ENCODE measurements at places on chromosomes 16 and 17.

DNA sequence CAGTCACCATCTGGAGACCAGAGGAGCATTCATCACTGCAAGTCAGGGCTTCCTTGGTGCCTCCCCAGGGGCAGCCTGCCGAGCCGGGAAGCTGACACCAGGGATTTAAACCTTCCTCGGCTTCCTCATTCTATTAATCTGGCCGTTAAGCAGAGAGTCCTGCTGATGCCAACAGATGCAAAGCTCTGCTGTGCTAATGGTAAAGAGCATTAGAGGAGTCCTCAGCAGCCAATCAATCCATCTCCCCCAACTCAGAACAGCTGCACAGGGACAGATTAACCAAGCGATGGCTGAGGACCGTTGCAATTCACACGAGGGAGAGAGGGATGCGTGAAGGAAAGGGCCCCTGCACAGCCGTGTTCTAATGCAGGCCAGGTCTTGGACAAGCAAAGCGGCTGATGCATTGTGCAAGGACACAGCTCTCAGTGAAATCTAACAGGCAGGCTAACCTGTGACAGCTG lies 116.6 kb downstream of the XYLT1 start:
- DNase-seq, result no peak

DNA sequence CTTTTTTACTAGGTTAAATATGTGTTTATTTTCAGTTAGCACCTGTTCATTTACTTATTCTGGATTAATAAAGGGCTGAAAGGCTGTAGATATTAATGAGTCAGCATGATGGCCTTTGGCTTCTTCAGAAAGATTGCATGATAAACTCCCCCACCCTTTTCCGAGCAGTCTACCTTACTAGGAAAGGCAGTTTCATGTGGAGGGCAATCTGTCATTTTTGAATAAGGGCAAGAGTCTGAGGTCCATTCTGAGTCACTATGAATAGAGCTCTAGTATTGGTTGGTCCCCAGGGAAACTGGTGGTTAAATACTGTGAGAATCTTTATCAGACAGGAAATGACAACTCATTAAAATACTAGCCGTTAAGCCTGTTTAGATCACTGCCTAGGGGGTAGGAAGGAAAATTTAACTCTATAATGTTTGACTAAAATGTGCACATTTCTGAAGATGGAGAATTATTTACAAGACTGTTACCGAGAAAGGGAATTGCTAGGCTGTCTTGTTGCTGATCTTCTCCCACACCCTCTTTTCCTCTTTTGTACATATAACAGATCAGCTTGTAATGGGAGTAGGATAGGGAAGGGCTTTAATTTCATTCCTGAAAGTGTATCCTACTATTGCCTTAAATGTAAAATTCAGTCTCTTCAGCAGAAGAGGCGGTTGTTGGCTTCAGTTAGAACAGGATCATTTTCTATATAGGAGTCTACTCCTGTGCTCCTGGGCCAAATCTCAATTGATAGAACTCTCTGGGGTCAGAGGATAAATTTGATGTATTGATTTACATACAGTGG lies 63.3 kb downstream of the TUBD1 start:
- DNase-seq, result no peak

DNA sequence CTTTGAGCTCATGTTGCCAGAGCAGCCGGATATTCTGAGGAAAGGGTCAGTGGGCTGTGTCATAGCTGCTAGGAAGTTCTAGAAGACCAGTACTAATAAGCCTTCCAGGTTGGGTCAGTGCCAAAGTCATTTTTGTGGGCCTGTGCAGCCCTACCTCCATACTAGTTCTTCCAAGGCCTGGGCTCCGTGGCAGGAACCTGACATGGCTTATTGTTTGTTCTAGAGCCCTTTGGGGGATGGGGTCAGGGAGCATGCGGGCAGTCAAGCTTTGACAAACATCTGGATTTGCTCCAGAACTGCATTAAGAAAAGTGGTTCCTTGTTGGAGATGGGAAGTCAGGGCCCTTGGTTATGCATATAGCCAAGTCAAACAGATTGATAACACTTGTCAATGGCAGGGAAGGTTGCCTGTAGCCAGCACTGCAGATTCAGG lies 7.6 kb downstream of the ALKBH5 start:
- DNase-seq, result no peak

- DNase-seq, result no peak
Measured at GRCh38 chr17:73639932-73640331, 4.3 kb downstream of the SDK2 start.

DNA sequence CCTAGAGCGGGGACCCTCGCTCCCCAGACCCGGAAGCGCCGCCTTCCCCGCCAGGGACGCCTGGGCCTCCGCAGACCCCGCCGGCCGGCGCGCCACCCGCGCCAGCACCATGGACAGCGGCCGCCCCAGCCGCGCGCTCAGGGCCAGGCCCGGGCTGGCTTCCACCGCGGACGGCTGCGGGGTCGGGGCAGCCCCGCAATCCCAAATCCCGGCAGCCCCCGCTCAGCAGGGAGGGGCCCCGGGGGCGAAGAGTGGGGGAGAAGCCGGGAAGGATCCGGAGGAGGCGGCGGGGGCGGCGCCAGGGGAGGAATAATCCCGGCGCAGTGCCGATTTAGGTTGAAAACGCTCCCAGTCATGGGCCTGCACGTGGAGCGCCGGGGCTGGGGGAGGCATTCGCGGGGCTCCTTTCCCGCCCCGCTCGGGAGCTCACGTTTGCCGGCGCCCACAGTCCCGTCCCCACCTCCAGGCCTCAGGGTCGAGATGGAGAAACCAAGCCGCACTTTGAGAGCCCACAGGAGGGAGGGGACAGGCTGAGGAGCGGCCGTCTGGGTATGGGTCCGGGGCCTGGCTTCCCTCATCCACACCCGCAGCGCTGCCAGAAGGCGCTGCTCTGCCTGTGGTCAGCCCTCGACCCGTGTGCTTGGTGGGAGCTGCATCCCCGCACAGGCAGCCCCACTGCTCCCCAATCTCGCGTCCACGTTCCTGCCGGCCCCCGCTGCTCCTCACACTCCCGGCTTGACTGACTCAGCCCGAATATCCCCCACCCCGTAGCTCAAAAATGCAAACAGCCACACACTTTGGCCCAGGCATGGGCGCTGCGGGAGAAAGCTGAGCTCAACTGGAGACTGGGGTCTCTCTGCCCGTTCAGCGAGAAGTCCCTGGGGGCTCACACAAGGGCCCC lies 4.7 kb downstream of the FBXL16 start:
- DNase-seq, result peak; percentile 65

DNA sequence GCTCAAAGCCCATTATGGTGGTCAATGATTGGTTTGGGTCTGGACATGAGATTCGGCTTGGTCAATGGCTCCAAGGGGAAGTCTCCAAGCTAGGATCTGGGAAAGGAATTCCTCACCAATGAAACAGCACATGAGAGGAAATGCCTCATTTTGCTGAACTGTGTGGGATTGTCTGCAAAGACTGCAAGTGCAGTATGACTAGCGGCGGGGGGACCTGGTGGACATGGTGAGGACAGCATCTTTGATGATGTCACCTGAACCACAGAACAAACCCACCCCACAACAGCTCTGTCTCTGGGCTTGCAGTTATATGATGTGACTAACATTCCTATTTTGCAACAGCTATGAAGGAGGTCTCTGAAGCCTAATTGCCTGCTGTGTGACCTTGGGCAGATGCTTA lies 50.6 kb upstream of the NKD1 start:
- no peak for DNase-seq

GRCh38 chr17:45702666-45703266 lies 81.4 kb upstream of the CRHR1 start:
- no peak for DNase-seq

- no peak for DNase-seq
Measured at GRCh38 chr16:23920899-23921298, 85.1 kb downstream of the PRKCB start.

GRCh38 chr16:85527042-85527766 lies 85.9 kb upstream of the GSE1 start:
- DNase-seq, result no peak

DNA sequence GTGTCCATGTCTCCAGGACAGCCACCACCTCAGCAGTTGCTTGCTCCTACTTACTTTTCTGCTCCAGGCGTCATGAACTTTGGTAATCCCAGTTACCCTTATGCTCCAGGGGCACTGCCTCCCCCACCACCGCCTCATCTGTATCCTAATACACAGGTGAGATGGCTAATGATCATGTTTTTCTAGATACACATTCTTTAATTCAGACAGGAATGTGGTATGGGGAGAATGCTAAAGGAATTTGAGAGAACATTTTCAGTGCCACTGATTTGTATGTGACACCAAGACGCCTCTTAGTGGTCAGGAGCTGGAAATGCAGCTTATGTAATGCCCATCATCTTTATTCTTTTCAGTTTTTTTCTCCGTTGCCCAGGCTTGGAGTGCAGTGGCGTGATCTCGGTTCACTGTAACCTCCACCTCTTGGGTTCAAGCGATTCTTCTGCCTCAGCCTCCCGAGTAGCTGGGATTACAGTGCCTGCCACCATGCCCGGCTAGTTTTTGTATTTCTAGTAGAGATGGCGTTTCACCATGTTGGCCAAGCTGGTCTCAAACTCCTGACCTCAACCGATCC lies 8.9 kb upstream of the RAPGEFL1 start:
- DNase-seq, result peak; percentile 50

DNA sequence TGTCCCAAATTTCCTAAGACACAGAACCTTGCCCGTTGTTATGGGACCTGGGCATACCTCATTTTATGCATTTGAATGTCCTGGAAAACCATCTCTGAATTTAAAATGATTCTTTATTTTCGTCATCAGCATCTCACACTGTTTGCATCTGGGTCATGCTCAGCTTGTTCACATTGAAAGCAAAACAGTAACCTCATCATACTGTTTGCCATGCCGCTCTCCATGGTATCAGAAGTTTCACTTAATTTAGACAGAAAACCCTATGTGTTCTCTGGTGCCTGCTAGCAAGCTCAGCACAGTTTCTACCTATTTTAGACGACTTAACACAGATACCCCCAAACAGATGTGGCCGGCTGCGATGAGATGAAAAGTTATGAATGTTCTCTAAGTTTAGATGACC lies 292.1 kb downstream of the SNX29 start:
- DNase-seq, result no peak

GRCh38 chr17:60332574-60332973 lies 59.4 kb downstream of the USP32 start:
- DNase-seq, result no peak

DNA sequence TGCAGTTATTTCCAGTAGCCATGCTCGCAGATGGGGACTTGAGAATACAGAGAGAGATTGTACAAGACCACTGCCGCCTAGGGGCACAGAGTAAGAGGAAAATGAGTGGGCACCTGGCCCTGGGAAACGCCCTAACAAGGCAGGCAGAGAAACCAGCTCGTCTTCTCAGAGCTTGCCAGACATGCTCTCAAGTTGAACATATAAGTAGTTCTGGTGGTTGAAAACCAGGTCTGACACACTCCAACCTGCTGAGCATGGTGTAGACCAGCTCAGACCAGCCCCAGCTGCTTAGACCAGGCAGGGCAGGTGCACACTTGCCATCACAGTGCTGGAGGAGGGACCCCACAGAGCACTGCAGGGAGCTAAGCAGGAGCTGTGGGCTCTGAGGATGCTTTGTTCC lies 250.5 kb downstream of the CPPED1 start:
- no peak for DNase-seq

GRCh38 chr16:62950351-62950750 lies 914.1 kb upstream of the CDH8 start:
- DNase-seq, result no peak

DNA sequence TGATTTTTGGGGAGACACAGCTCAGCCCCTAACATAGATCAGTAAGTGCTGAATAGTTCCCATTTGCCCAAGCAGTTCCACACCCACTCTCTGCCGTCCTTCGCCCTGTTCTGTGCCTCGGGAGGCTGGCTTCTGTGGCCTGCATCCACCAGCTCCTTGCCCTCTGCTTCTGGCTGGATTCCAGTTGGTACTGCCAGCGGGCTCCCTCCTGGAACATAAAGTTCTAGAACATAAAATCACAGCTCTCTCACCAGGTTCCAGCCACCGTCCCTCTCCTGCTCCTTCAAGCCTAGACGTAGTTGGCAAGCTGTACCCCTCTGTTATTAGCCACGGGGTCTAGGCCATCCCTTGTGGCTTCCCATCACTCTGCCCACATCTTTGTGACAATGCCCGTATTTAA lies 3.9 kb upstream of the MRPS23 start:
- DNase-seq, result no peak

- DNase-seq, result no peak
Measured at GRCh38 chr17:62140836-62141235, 75.8 kb upstream of the MED13 start.

DNA sequence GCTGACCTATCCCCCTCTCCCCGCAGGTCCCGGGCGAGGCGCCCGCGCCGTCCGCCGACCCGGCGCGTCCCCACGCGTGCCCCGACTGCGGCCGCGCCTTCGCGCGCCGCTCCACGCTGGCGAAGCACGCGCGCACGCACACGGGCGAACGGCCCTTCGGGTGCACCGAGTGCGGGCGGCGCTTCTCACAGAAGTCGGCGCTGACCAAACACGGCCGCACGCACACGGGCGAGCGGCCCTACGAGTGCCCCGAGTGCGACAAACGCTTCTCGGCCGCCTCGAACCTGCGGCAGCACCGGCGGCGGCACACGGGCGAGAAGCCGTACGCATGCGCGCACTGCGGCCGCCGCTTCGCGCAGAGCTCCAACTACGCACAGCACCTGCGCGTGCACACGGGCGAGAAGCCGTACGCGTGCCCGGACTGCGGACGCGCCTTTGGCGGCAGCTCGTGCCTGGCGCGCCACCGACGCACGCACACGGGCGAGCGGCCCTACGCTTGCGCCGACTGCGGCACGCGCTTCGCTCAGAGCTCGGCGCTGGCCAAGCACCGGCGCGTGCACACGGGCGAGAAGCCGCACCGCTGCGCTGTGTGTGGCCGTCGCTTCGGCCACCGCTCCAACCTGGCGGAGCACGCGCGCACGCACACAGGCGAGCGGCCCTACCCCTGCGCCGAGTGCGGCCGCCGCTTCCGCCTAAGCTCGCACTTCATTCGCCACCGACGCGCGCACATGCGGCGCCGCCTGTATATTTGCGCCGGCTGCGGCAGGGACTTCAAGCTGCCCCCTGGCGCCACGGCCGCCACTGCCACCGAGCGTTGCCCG lies 10.3 kb downstream of the ZNF771 start:
- peak; percentile 92 for DNase-seq
